Endothelial cell of umbilical vein (primary cell): ENCODE measurements at places on chromosomes 12 and 14. TPM values are rescaled to one million over a fixed set of nuclear protein-coding genes. Genes with fewer than 3 reads are reported as not detected.

Gene XRCC3
- total RNA-seq = 25.1 and 27.2 TPM in 2 replicates

Gene GPR132
- total RNA-seq = not detected in 2 replicates

Gene SUDS3
- total RNA-seq = 25.6 and 27.4 TPM in 2 replicates

Gene KRT6C
- not detected in 2 replicates for total RNA-seq

Gene KCNH3
- 0.13 and 0.18 TPM in 2 replicates for total RNA-seq

Gene CAPZA3
- total RNA-seq = not detected in 2 replicates

Gene WNT1
- total RNA-seq = not detected in 2 replicates

Gene CACNA1C
- not detected in 2 replicates for total RNA-seq

Gene GLIPR1L1
- total RNA-seq = not detected in 2 replicates

Gene GRIP1
- total RNA-seq = 0.69 and 1.2 TPM in 2 replicates

Gene MORN3
- total RNA-seq = 0.62 and 0.73 TPM in 2 replicates

Gene TAS2R8
- not detected in 2 replicates for total RNA-seq

Gene PUS1
- total RNA-seq = 47.9 and 52.2 TPM in 2 replicates

Gene APOF
- total RNA-seq = not detected in 2 replicates

Gene LBHD2
- not detected in 2 replicates for total RNA-seq

Gene TAS2R31
- 3.2 and 4.3 TPM in 2 replicates for total RNA-seq

Gene CTSG
- not detected in 2 replicates for total RNA-seq

Gene TAS2R14
- total RNA-seq = 3.0 and 4.2 TPM in 2 replicates

Gene KRT78
- not detected in 2 replicates for total RNA-seq

Gene SERPINA10
- not detected in 2 replicates for total RNA-seq
